Hematopoietic multipotent progenitor cell treated with erythropoietin and hydrocortisone succinate and interleukin-3 and kit ligand, for 6 days (in vitro differentiated cells): ENCODE measurements at places on chromosomes 3 and 15.
A peak's percentile ranks its signal among the peaks of the same experiment; 100 is the strongest.

- peak; percentile 1 for DNase-seq
Measured at GRCh38 chr15:100308213-100308600, 33.6 kb downstream of the ADAMTS17 start.

DNA sequence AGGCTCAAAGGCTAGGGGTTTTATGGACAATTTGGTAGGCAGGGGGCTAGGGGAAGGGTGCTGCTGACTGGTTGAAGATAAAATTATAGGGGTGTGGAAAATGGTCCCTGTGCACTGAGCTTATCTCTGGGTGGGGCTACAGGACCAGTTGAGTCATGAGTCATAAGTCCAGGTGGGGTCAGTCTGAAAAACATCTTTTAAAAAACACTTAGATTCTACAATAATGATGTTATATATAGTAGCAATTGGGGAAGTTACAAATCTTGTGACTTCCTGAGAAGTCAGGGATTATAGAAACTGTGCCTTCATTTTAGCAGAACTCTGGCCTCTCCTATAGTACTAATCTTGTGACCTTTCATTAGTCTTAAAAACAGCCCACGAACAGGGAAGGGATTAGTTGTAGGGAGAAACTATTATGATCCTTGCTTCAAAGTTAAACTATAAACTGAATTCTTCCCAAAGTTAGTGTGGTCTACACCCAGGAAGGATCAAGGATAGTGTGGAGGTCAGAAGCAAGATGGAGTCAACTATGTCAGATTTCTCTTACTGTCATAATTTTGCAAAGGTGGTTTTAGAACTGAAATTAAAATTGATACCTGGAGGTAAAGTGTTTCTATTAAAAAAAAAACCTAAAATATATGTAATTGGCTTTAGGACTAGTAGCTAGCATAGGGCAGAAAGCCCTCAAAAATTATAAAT, 130.1 kb downstream of the P2RY1 start:
- peak; percentile 51 for DNase-seq

- no peak for DNase-seq
Measured at GRCh38 chr15:77171221-77171967, 100.5 kb upstream of the TSPAN3 start.

DNA sequence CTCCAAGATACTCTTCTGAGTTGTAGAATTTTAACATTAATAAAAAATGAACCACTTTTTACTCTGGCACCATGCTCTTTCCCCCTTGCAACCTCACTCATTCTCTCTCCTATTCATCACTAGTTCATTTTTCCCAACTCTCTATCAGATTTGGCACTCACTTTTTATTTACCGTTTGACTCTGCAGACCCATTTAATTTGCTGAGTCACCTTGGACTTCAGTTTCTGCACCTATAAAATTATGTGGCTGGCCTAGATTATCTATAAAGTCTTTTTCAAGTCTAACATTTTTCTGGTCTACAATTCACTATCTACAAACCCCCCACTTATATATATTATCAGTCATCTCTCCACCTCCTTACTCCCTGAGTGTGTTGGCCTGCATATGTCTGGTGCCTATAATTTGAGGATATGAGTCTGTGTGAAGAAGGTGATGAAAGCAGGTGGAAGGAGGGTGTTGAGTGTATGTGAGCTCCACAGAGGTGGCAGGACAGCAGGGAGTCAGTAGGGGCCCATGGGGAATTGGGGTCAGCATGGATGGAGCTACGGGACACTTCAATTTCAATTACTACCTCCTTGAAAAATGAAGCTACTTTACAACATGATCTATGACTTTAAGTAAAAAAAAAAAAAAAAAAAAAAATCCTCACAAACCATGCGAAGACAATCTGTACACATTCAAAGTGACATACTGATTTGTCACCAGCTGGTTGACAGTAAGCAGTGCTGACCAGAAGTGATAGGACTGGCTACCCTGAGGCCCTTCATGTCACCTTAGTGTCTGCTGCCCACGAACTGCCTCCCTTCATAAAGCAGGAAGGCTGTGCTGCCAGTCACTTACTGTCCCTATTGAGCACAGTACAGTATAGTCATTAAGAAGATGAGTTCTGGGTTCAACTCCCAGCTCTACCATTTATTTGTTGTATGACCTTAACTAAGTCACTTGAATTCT, 334.2 kb upstream of the IL12A start:
- DNase-seq = no peak

DNA sequence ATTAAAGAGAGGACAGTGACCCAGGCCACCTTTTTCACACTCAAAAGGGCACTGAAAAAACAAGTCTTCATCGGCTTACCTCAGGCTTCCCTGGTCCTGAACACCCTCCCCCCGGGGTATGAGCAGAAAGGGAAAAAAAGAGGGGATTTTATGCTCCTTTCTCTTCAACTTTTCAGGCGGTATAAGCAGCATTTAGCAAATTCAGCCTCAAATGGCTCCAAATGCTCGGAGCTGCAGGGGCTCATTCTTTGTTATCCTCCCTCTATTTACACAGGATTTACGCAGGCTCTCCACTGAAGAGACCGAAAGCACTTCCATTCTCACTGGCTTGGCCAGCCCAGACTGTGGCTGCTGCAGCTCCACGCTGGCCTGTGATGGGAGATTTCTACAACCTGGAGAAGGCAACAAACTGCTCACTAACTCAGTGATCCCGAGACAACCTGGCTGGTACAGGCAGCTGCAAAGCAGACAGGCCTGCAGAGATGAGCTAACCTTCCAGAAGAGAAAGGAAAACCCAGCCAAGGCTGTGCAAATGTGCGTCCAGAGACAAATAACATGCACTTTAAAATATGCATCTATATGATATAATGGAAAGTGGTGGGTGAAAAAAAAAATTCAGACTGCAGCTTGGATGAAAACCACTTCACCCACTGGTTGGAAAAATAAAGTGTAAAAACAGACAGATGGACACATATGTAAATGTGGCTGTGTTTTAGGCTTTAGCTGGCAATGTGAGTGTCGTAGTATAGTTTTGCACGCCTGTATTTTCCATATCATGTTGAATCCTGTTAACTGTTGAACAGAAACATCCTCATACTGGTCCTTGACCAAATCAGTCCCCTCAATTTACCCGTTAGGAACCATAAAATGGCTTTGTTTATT, 54.2 kb downstream of the MEIS2 start:
- no peak for DNase-seq

DNA sequence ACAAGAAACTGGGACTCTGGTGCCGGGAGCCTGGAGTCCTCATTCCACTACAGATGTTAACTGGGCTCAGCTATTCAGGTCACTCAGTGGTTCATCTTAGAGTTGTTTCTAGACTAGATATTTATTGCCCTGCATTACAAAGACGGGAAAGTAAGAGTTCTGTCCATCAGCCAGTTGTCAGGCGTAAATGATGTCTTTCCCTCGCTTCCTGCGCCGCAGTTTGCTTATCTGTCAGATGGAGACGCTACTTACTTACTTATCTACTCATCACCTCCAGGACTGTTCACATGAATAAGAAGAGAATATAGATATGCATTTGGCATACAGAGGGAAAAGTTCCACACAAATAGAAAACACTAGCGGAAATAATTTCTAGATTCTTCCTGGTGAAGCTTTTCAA, 47.8 kb upstream of the CGNL1 start:
- no peak for DNase-seq

GRCh38 chr15:67550522-67550921, 8.0 kb downstream of the MAP2K5 start:
- DNase-seq = no peak

DNA sequence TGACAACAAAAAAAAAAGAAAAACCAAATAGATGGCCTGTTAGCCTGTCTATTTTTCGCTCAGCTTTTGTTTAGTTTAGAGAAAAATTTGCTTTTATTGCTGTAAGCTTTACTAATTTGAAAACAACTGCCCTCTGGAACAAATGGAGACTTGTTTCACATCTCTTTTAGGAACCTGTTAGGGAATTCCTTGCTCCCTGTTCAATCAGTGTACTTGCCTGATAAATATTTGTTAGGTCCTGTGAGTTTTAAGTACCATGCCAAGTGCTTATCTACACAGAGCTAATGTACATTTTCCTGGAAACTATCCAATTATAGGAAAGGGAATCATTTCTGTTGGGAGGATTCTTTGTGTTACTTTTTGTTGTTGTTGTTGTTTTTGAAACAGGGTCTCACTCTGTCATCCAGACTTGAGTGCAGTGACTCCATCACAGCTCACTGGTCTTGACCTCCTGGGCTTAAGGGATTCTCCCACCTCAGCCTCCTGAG, 3.5 kb upstream of the LIPH start:
- no peak for DNase-seq

DNA sequence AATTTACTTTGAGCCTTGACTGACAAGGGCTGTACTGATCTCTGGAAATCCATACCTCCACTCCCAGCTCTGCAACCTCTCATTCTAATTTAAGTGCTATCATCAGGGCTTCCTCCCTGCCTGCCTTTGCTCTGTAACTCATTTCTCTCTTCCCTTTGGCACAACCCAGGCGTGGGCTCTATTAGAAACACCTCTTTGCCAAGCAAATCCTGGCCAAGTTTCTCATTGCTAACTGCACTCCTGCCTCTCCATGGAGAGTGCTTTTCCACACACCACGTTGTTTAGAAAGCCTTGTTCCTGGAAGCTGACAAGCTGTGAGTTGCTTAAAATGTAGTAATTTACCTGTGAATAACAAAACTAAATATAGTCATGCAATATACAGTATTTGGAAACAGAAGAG, 20.1 kb upstream of the FSTL1 start:
- no peak for DNase-seq

GRCh38 chr15:57060799-57061198, 142.4 kb downstream of the TCF12 start:
- DNase-seq = no peak

GRCh38 chr3:12476238-12476897, 7.9 kb upstream of the TSEN2 start:
- DNase-seq = no peak

DNA sequence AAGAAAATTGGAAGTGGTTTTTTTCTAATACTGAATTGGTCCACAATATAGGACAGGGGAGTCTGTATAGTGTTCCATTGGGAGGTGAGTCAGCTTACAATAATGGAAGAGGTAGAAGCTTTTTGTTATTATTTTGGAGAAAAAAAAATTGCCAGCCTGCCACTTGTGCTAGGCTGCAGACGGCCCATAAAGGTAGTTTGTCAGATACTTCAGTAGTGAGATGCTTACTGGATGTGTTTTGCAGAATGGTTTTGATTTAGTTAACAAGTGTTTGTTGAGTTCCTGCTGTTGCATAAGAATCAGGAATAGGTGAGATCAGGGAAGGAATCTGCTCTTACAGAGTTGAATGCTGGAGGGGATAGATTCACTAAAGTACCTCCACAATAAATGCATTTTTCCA, 1.0 kb downstream of the DTWD1 start:
- peak; percentile 16 for DNase-seq

GRCh38 chr3:155572085-155572484, 172.8 kb downstream of the PLCH1 start:
- DNase-seq = no peak

- DNase-seq = no peak
Measured at GRCh38 chr3:194725346-194725745, 39.7 kb downstream of the FAM43A start.

DNA sequence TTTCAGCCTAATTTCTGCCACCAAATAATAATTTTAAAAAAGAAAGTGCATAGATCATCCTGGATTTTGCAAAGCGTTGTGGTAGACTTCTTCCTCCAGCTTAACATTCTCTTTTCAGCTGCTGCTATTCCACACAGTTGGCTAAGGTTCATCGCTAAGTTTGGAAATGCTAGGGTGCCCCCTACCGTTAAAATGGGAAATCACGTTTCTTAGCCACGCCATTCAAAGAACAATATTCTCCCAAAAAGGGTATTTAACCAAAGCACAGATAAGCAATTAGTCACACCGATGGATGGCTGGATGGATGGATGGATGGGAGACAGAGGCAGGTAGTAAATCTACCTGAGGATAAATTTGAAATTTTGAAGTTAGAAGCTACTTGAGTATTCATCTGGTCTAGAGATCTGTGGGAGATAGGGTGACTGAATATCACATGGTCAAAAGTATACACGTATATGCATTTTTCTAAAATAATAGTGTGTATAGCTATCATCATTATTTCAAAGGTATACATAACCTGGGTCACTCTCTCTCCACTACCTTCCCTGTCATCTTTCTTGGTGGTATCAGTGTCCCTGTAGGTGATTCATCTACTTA, 67.2 kb downstream of the EFHB start:
- peak; percentile 79 for DNase-seq

DNA sequence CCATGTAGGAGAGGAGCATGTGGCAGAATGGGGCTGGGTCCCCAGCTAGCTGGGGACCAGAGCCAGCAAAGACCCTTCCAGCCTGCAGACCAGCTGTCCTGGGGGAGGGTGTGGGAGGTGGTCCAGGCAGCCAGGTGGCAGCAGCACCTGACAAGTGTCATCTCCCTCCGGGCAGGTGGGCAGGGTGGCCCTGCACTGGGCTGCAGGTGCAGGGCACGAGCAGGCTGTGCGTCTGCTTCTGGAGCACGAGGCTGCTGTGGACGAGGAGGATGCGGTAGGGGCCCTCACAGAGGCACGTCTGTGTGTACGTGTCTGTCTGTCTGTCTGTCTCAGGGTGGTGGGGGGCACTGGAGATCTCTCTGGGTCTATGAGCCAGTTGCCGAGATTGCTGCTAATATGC, 5.5 kb downstream of the ANKDD1A start:
- no peak for DNase-seq

DNA sequence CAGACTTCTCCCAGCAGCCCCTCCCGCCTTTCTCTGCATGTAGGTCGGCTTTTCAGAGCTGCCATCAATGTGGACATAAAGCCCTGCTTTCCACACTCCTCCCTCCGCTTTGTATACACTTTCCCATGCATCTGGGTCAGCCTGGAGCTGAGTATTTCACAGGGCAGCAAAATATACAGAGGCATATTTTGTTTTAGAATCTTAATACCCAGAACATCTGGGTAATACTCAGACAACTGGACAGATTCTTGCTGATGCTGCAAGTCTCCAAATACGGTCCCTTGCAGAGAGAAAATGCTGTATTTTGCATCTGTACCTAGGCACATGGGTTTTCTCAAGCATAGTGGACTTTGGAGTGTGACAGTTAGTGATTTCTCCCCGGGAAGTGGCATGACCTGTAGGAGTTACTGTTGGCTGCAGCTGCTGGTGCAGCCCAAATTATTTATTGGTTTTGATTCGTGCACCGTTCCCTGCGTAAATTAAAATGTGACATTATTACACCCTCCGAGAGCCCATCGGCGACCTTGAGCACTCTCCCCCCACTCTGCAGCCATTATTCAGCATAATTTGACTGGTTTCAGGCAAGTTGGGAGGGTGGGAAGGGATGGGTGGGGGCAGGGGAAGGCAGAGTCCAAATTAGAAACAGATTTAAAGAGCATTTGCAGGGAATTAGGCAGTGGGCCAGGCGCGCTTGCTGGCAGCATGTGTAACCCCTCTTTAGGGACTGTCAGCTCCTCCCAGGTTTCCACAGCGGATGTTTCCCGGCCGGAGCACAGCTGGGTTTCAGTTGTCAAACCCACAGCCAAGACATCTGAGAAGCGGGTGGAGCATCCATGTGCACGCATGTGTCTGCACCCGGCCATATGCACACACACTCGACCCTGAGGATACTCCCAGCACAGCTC, 100.8 kb downstream of the CPN2 start:
- no peak for DNase-seq

GRCh38 chr3:157113832-157114505, 46.0 kb downstream of the CCNL1 start:
- peak; percentile 34 for DNase-seq

- no peak for DNase-seq
Measured at GRCh38 chr3:171380711-171381425, 79.3 kb downstream of the TNIK start.
